ENCODE measurements at places on chromosomes 3 and 15.

DNA sequence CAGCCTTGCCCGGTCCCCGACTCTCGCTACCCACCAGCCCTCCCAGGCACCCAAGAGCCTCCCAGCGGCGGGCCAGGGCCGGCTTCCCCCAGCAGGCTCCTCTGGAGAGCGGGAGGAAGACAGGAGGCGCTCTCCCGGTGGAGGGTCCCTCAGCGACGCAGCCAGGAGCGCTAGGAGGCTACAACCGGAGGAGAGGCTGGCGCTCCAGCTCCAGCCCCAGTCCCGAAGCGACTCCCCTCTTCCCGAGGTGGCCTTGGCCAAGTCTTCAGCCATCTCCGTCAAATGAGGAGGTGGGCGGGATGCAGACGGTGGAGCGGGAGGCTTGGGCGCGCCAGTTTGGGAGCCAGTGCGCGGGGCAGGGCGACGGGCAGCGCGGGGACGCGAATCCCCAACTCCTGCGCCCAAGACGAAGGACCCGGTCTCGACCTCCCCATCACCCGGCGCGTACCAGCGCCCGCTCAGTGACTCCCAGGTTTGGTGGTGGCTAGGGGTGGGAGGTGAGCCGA, 722 bp downstream of the CHRNA3 start:
- no peak for DNase-seq

DNA sequence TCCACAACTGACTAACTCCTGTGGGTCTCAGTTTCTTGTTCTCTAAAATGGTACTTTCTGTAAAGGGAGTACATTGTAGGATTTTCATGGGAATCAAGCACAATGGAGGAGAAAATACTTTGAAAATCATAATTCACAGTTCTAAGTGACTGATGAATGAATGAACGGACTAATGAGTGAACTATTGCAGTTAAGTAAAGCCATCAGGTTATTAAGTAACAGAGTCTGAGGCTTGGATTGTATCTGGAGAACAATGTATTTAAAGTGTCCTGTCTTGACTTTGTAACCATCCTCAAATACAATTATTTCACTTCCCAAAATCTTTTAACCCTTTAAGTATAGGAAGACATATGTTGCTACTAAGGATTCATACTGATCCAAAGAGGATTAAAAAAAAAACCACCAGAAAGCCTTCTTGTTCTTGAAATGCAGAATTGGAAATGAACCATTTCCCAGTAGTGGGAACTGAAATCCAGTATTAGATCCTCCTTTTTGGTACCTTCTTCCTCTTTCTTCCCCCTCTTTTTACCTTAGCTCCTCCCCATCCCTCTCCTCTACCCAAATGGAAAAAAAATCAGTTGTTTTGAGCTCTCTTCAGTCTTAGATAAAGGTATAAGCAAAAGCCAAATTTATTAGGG, 13.2 kb upstream of the BCL6 start:
- DNase-seq, result no peak

DNA sequence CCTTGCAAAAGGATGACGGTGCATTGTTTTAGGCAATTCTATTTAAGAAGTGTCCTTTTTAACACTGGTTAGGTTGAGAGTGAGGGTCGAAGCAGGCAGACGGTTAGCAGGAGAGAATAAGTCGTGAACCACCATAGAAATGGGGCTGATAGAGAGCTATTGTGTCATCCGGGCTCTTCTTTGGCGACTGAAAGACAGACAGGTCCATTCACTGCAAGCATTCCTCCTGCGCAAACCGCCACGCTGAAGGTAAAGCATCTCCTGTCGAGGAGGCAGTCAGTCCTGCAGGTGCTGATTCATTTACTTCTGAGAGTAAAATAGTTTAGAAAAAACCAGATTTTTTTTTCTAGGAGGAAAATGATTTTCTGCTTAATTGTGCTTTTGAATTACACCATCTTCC, 1002.8 kb upstream of the NR2F2 start:
- no peak for DNase-seq

DNA sequence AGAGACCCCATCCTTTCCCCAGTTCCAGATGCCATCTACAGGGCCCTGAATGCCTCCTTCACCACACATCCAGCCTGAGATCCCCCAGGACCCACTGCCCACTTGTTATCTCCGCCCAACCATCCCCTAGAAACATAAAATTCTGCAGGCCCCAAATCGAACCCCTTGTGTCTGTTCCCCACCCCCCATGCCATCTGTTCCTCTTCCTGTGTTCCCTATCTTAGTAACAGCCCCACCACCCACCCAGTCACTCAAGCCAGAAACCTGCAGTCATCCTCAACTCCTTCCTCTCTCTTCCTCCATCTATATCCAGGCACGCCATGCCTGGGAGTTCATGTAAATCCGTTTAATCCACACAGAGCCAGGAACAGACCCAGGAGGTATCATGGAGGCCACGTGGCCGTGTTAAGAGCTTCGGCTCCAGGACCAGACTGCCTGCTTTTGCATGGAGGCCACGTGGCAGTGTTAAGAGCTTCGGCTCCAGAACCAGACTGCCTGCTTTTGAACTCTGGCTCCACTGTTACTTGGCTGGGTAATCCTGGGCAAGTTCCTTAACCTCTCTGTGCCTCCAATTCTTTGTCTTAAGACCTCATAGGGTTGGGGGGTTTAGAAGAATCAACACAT, 4.8 kb downstream of the CSRNP1 start:
- DNase-seq, result no peak

DNA sequence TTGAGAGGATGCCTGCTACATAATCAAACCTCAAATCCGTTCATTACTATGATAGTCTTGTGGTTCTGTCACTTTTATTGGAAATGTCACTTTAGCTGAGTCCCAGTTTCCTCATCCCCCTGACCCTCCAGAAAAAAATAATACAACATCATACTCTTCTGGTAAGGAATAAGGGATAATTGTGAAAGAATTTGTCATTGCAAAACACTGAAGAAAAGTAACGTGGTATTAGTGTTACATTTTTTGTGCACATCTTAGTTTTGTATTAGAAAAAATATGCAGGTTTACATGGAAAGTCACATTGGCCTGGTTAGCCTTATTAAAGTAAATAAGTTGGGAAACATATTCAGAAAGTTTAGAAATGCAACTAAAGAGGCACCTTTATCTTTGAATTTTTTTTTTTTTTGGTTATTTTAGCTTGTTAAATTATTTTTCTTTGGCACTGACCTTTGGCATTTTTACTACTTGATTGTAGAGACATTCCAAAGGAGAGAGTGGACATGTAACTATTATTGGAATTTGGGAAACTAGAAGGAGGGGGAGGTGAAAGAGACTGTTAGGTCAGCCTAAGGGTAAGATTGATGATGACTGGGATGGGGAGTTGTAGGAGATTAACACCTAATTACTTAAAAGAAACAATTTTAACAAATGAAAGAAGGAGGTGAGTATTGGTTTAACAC, 462.2 kb upstream of the RARB start:
- DNase-seq, result no peak

DNA sequence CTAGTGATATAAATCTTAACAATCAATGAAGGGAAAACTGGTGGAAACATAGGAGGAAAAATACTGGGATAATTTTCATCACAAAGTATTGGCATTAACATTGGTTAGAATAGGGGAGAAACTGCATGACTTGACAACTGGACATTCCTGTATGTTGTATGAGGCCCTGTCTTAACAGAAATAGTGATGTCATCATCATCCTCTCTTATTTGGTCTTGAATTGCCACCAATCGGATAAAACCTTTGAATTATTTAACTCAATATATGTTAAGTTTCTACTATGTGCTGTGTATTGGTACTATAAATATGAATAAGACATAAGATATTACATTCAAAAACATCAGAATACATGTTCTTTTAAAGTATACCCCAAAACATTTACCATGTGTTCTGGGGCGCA, 130.1 kb upstream of the CCDC54 start:
- DNase-seq, result no peak

DNA sequence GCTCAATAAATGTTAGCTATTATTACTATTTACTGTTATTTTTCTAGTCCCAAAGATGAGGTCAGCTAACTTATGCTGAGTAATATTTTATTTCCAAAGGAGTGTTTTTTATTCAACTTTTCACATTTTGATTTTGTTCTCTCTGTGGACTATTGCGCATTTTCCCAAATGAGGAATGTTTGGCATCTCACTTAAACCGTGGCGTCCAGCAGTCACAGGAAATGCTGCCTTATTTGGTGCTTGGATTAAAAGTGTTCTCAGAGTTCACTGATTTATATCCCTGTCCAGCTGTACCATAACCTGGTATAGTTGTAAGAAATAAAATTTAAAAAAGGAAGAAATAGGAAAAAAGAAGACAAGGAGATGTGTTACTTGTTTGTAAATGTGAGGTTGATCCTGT, 166.8 kb downstream of the THSD4 start:
- DNase-seq, result no peak

DNA sequence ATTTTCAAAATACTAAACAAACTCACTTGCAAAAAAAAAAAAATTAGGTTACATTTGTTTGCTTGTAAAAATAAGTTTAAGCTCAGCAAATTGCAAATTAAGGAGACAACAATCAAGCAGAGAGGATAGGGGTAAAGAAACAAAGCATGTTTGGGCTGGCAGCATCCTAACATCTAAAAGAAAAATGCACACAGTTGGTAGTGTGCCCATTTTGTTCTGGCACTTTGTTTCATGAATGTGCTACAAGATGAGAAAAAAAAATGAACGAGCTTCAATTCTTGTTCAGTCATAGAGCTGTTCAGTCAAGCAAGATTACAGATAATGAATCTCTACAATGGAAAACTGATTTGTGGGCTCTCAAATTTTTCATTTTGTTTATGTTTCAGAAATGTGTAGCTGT, 17.7 kb upstream of the ZBBX start:
- DNase-seq, result no peak

GRCh38 chr15:26891448-26892181, 24.8 kb downstream of the GABRA5 start:
- DNase-seq, result peak; percentile 35

- DNase-seq, result peak; percentile 47
Measured at GRCh38 chr15:66907826-66908743, 157.3 kb upstream of the SMAD3 start.
